ENCODE measurements at places on chromosomes 6 and 20.

DNA sequence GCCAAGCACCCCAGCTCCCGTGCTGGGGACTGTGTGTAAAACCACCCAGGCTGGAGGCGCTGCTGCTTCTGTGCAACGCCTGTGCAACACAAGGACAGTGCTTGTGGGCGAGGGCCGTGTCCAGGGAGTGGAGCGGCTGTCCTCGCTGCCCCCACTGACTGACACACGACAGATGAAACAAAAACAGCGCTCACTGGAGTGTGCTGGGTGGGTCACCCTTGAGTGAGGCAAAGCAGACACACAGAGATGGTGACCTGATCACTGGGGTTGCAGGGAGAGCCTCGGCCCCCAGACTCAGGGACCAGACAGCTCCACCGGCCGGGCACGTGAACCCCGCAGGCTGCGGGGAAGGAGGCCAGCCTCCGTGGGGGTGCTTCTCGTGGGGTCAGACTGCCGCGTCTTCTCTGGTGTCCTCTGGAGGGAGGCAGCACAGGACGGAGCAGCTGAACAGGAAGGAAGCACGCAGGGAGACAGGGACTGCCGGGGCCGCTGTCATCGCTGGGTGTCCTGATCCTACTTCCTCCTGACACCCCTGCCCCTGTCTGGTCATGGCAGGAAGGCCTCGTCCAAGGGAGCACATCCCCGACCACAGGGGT, 75.9 kb upstream of the CST7 start:
- DNase-seq: no peak

DNA sequence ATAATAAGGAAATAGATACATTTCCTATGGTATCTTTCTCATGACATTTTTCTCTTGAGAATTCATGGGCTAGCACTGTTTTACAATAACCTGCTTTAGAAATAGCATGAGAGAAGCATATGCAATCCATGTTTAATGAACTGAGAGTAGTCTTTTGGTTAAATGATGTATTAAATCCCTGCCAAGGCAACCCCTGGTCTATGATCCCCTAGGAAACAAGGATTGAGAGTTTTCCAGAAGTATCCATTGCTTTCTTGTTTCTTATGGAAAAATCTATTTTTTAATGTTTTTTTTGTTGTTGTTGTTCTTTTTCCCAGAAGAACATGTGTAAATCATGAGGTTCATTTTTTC, 390.5 kb upstream of the HSF2 start:
- DNase-seq: no peak

- no peak for DNase-seq
Observed at GRCh38 chr20:54657268-54657826, 182.0 kb downstream of the DOK5 start.

GRCh38 chr6:160519133-160519532, 144.9 kb downstream of the LPA start:
- no peak for DNase-seq

- no peak for DNase-seq
Observed at GRCh38 chr6:119076173-119076572, 2.3 kb downstream of the FAM184A start.

DNA sequence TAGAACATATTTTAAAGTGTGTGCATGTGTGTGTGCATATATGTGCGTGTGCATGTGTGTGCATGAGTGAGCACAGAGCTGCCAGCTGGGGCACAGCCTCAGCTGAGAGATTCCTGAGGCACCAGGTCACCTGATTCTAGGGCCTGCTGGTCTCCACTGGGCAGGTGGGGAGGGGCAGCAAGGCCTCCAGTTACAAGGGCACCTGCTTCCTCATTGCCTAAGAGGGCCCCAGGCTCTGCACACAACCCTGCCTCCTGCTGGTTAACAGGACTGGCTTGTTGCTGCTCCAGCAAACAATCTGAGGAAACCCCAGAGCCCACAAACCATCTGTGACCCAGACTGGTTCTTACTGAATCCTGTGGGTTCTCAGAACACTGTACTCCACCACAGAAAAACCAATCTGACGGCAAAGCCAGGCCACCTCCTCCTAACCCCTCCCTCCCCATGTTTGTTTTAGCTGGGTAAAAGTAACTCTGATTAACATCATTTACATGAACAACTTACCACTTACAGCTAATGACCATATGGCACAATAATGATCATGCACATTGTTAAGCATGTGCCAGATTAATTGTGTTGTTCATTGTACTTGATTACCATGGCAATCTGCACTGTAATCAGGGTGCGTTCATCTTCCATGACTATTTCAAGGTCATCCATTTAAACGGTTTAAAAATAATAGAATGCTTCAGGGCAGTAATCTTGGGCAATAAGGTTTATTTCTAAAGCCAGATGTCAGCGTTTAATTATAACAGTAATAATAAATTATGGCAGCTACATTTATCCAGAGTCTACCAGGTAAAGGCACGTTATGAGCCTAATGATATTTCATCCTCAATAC, 23.1 kb upstream of the UBE2J1 start:
- peak; percentile 87 for DNase-seq

- DNase-seq: no peak
Observed at GRCh38 chr6:157693867-157694266, 129.2 kb upstream of the SNX9 start.

DNA sequence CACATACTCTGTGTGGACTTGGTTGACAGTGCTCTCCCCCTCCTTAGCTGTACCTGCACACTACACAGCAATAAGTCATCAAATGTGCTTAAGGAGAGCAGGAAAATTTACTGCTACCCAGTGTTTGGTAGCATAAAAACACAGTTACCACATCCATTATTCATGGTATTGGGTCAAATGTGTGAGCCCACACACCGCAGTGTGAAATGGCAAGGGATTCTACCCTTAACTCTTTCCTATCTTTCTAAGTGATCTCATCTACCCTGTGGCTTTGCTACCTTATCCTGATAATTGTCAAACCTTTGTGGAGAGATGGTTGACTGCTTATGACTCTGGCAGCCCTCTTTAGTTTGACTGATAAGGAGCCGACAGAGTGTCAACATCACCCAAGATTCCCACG, 47.6 kb downstream of the STX11 start:
- DNase-seq: no peak

GRCh38 chr6:13026557-13026956, 301.8 kb downstream of the TBC1D7 start:
- no peak for DNase-seq

DNA sequence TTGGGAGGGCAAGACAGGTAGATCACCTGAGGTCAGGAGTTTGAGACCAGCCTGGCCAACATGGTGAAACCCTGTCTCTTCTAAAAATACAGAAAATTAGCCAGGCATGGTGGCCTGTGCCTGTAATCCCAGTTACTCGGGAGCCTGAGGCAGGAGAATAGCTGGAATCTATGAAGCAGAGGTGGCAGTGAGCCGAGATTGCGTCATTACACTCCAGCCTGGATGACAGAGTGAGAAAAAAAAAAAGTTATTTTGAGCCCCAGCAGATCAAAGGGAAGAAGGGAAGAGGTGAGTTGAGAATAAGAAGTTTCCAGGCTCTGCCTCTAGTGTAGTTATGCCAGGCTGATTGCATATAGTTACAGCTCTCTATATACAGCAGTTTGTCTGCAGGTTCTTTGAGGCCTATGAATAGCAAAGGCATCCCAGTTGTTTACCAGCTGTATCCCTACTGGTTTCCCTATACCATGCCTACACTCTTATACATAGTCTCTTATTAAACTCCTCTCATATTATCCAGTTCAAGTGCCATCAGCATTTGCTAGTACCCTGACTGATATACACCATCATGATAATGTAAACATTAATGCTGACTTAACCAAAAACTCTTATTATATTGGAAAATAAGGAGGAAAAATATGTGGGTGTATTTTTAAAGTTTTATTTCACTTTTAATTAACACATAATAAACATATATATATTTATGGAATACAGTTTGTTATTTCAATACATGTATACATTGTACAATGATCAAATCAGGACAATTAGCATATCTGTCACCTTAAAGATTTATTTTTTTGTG, 823.6 kb upstream of the ADGRB3 start:
- no peak for DNase-seq

- no peak for DNase-seq
Observed at GRCh38 chr6:126173265-126173664, 166.7 kb upstream of the CENPW start.

All from DMS79 (cell line).